ENCODE measurements at places on chromosomes 5 and 9. TPM values are rescaled to one million over a fixed set of nuclear protein-coding genes. Genes with fewer than 3 reads are reported as not detected.

DNA sequence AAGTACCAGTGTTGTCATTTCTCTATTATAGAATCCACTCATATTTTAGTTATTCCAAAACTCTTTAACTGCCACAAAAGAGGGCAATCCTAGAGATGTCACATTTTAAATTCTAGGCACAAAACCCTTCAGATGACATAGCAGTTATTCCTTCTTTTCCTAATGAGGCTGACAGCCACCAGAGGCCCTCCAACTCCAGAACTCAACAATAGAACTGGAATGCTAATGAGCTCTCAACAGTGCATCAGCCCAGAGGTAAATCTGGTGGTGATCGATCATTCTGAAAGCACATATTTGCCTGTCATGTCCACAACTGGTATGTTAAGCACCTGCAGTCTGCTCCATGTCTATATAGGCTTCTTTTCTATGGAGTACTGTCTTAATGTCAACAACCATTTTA lies 40.2 kb upstream of the RAB3C start:
- no peak for DNase-seq

GRCh38 chr5:178499352-178499751 lies 90.8 kb downstream of the COL23A1 start:
- DNase-seq = no peak

- DNase-seq = no peak
These were observed 10.8 kb downstream of the SEMA6A start for GRCh38 chr5:116563736-116564308.

Gene IL5
- total RNA-seq = not detected

Gene GMCL2
- total RNA-seq = not detected

Gene ANKRD18B
- 1.3 TPM for total RNA-seq

Gene RNF180
- total RNA-seq = 5.9 TPM

DNA sequence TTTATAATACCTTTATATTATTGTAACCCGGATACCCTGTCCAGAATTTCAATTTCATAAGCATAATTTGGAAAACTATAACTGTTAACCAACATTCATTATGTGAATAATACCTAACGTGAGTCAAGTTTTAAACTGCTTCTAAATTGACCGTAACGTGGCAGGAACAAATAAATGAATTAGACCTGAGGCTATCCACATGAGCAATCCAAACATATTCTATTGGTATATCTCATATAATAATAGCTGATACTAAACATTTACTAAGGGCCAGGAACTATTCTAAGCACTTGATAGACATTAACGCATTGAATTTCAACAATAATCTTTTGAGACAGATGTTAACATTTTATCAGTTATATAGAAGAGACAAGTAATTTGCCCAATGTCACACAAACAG lies 276.4 kb downstream of the MEF2C start:
- no peak for DNase-seq
